ENCODE measurements at places on chromosomes 6 and 20.

DNA sequence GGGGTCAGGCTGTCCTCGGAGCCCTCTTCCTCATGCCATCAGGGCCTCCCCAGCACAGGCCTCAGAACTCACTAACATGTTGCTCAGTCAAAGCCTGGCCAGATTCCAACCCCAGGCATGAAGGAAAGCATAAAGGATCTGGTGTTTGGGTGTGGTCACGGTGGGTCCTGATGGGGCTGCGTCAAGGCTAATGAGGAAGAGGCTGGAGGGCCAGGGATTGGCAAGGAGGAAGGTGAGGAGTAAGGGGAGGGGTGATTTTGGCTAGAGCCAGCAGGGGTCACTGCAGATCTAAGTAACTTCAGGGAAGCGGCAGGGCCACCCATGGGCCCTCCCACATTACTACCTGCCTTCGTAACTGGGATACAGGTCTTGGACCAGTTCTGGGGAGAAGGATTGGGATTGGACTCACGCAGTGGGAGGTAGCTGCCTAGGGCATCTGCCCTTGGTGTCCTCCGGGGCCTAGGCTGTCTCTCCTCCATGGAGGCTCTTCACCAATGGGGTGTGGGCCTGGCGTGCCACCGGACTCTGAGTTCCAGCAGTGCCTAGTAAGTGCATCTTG is 36.2 kb upstream of the MRPS18A start:
- DNase-seq, result peak; percentile 40

DNA sequence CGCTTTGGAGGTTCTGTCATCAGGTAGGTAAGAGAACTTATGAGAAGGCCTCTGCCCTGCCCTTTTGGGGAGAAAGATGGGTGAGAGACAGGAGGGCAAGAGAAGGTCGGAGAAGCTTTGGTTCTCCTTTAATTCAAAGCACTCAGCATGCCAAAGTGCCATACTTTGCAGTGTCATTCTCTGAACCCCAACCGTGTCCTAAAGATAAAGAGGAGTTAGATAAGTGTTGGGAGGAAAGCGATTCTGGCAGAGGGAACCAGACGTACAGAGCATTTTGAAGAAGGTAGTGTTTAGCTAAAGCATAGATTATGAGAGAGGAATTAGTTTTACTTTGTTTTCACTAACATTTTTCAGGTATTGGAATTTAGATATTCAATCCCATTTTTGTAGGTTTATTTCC is 40.3 kb downstream of the NKAIN2 start:
- DNase-seq, result no peak

DNA sequence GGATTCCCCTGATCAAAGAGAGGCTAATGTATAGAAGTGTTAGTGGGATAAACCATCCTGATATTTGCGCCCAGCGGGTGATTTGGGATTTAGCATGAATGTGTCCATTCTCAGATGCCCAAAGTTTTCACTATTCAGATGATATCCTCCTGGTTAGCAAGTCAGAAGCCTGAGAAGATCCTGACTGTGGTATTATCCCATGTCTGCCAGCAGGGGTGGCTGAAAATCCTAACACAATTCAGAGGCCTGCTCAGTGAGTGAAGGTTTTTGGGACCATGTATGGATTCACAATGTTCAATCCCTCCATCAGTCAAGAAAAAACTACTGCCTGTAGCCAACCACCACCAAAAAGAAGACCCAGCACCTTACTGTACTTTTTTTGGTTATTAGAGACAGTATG is 34.1 kb upstream of the SPACA1 start:
- no peak for DNase-seq

DNA sequence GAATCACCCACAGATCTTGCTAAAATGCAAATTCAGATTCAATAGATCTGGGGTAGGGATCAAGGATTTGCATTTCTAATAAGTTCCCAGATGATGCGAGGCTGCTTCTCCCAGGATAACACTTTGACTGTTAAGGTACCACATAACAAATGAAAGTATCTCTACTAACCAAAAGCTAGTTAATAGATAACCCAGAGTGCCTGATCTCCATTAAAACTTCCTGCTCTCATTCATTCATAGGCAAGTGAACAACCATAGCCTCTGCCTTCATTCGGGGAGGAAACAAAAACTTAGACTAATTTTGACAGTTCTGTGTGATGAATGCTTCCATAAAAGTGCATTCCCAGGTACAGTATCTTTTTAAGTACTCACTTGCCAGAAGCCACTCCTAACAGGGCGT is 265.6 kb upstream of the BTBD3 start:
- no peak for DNase-seq

Measured in stimulated activated effector memory CD8-positive, alpha-beta T cell treated with anti-CD3 and anti-CD28 coated beads, Interleukin-12 subunit alpha, Interleukin-12 subunit beta, amount 100 ng/mL, for 72 hours (primary cell).